ENCODE measurements at places on chromosomes 1 and 21. TPM values are rescaled to one million over a fixed set of nuclear protein-coding genes. Genes with fewer than 3 reads are reported as not detected.

DNA sequence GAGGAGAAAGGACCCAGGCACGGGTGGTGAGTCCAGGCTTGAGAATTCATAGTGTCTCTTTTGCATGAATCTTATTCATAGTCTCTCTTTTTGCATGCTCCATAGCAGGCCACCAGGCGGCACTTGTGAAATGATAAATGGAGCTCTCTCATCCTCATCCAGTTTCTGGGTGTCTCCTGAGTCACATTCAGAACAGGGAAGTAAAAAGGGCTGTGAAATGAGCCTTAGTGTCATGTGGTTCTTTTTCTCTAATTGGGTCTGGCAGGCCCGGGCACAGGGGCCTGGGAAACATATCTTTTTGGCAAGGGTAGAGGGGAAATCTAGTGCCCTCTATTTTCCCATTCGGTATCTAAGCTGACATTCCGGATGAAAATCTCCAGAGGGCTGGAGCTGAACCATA lies 19.1 kb upstream of the NCF2 start:
- no peaks in the 10 kb centered on the region for H3K4me1 ChIP-seq
- no peak overlapping the region for H3K4me3 ChIP-seq
- H3K36me3 ChIP-seq, result no peaks in the 10 kb centered on the region

GRCh38 chr21:32256251-32256650 lies 22.6 kb downstream of the MIS18A start:
- no peaks in the 10 kb centered on the region for H3K4me1 ChIP-seq
- no peak for DNase-seq
- no peak overlapping the region for H3K4me3 ChIP-seq
- no peaks in the 10 kb centered on the region for H3K36me3 ChIP-seq
- no peak overlapping the region for H3K27ac ChIP-seq
- no peaks in the 10 kb centered on the region for H3K27me3 ChIP-seq

- no peak for DNase-seq
- H3K27ac ChIP-seq, result no peak overlapping the region
- H3K4me3 ChIP-seq, result no peak overlapping the region
- H3K36me3 ChIP-seq, result no peaks in the 10 kb centered on the region
Observed at GRCh38 chr1:47852006-47852718, 145.0 kb downstream of the TRABD2B start.

PSMG1 gene
- total RNA-seq, result 105 TPM

UBASH3A gene
- total RNA-seq, result 38.7 TPM

DNA sequence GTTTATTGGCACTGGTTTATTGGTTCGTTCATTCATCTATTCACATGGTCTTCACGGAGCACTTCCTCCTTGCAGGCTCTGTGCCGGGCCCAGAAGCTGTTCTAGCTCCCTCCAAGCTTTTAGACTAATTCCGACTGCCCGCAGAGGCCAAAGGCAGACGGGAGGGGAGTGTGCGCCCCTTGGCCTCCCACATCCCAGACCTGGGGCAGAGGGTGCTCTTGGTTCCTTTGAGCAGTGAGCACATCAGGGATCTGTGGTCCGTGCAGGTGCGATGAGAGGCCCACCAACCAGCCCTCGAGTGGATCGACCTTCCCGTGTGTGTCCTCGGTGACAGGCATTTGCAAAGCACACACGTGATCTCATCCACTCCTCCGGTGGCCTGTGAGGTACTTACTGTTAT lies 38.7 kb upstream of the TNFRSF1B start:
- DNase-seq, result no peak
- no peaks in the 10 kb centered on the region for H3K27me3 ChIP-seq
- H3K27ac ChIP-seq, result no peak overlapping the region
- peaks cover 26% of the 10 kb centered on the region for H3K4me1 ChIP-seq
- H3K4me3 ChIP-seq, result no peak overlapping the region

PDZK1IP1 gene
- not detected for total RNA-seq

- no peaks in the 10 kb centered on the region for H3K27me3 ChIP-seq
- H3K27ac ChIP-seq, result no peak overlapping the region
- DNase-seq, result no peak
Observed at GRCh38 chr1:214349008-214349407, 68.0 kb downstream of the SMYD2 start.

CACNA1S gene
- total RNA-seq, result not detected

RCAN3 gene
- total RNA-seq, result 62.6 TPM

GRCh38 chr1:71350805-71351204 lies 270.0 kb upstream of the ZRANB2 start:
- no peaks in the 10 kb centered on the region for H3K27me3 ChIP-seq
- DNase-seq, result no peak
- no peaks in the 10 kb centered on the region for H3K4me1 ChIP-seq
- no peak overlapping the region for H3K4me3 ChIP-seq
- no peaks in the 10 kb centered on the region for H3K36me3 ChIP-seq

- no peaks in the 10 kb centered on the region for H3K4me1 ChIP-seq
- no peak for DNase-seq
- no peaks in the 10 kb centered on the region for H3K27me3 ChIP-seq
- no peak overlapping the region for H3K27ac ChIP-seq
- H3K36me3 ChIP-seq, result no peaks in the 10 kb centered on the region
Observed at GRCh38 chr1:107510347-107510746, 369.5 kb downstream of the NTNG1 start.

DNA sequence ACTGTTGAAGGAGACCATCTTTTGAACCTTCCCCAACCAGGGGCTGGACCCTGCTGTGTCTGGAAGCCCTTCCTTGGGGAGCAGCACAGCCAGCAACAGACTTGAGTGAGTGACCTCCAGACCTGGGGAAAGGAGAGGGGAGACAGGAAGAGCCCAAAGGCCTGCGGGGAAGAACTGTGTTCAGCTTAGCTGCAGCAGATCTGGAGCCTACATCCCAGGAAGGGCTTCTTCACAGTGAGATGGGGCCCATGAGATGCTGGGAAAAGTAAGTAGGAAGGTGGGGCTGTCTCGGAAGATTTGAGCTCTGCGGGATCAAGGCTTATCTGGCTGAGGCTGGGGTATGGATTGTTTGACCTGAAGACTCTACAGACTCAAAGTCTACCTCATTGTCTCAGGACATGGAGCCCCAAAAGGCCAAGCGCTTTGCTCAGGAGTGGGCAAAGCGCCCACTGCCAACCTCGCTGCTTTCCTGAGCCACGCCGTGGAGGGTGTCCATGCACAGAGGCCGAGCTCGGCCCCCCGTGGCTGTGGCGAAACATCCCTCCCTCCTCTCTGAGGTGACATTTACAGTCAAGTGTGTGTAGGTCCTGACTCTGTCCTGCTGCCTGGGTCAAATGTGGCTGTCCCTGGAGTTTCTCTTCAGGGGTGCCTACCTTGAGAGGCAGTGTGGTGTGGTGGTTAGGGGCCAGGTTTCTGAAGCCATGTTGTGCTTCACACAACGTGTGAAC lies 24.5 kb downstream of the SPOCD1 start:
- H3K27ac ChIP-seq, result no peak overlapping the region
- no peaks in the 10 kb centered on the region for H3K36me3 ChIP-seq
- no peaks in the 10 kb centered on the region for H3K27me3 ChIP-seq
- no peak for DNase-seq

GRCh38 chr21:37257511-37257966 lies 9.6 kb downstream of the VPS26C start:
- peaks cover 18% of the 10 kb centered on the region for H3K4me1 ChIP-seq
- peak overlapping the region; percentile 74 for H3K4me3 ChIP-seq
- H3K36me3 ChIP-seq, result no peaks in the 10 kb centered on the region

CRYBG2 gene
- total RNA-seq, result 1.3 TPM

DNA sequence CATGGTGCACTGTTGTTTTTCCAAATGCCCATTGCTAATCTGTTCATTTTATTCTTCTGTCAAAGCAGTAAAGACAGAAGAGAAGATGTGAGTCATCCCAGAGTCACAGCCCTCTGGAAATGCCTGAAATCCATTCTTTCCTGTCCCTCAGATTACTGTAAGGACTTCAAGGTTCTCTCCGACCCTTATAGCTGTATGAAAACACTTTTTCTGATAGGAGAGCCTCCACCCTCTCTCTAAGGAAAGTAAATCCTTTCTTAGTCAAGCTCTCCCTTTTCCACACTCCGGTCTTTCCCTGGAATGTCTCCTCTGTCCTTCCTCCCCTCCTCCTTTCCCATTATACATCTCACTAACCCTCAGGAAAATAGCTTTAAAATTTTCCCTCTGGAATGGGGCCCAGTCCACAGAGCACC lies 3.5 kb upstream of the PRDX6 start:
- no peak overlapping the region for H3K27ac ChIP-seq
- no peak overlapping the region for H3K4me3 ChIP-seq
- peaks cover 5% of the 10 kb centered on the region for H3K36me3 ChIP-seq
- DNase-seq, result no peak

CD53 gene
- 190 TPM for total RNA-seq

CRYAA gene
- total RNA-seq, result not detected

DNA sequence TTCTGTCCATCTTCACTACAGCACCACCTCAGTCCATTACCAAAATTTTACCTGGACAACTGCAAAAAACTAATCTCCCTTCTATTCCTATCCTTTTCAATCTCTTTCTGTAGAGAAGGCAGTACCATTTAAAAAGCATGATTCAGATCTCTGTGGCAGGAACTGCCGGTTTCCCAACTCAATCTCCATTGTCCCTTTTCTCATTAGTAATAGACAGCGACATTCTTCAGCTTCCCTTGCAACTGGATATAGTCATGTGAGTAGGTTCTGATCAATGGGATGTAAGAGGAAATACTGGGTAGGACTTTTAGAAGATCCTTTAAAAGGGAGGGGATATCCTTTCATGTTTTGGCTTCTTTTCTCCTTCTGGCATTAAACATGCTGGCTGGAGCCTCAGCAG lies 74.9 kb downstream of the ADCY10 start:
- no peaks in the 10 kb centered on the region for H3K4me1 ChIP-seq
- no peaks in the 10 kb centered on the region for H3K36me3 ChIP-seq
- H3K4me3 ChIP-seq, result no peak overlapping the region
- no peak overlapping the region for H3K27ac ChIP-seq
- no peak for DNase-seq

CFHR2 gene
- total RNA-seq, result not detected
